ENCODE measurements at places on chromosomes 5 and 9.

DNA sequence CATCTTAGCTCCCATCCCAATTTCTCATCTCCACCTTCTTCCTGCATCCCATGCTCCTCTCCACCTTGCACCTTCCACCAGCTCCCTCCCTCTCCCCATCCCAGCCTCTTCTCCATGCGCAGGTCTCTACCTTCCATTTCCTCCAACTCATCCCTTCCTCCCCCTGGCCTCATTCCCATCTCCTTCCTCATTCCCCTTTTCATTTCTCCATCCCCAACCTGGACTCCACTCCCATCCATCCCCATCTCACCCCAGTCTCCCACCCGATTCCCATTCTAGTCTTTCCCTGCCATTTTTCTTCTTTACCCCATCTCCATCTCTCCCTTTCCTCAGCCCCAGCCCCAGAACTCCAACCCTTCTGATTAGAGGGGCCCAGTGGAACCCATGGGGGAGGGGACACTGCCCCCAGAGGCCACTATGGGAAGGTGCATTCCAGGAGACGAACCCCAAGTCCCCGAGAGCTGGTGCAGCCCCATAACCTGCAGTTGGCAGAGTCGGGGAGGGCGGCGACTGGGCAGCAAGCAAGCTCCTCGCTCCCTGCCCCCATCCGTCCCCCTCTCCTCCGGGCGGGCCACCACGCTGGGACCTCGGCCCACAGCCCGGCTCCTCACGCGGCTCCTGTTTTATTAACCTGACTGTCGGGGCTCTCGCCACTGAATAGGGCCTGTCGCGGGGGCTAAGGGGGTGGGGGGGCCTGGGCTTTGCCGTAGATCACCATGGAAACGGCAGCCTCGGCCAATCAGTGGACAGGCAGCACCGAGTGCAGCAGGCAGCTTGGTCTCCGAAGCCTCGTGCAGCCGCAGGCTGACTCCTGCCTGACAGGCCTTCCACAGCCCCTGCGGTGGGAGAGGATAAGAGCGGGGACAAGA is 66.7 kb downstream of the PCDH1 start:
- peak; percentile 40 for DNase-seq

DNA sequence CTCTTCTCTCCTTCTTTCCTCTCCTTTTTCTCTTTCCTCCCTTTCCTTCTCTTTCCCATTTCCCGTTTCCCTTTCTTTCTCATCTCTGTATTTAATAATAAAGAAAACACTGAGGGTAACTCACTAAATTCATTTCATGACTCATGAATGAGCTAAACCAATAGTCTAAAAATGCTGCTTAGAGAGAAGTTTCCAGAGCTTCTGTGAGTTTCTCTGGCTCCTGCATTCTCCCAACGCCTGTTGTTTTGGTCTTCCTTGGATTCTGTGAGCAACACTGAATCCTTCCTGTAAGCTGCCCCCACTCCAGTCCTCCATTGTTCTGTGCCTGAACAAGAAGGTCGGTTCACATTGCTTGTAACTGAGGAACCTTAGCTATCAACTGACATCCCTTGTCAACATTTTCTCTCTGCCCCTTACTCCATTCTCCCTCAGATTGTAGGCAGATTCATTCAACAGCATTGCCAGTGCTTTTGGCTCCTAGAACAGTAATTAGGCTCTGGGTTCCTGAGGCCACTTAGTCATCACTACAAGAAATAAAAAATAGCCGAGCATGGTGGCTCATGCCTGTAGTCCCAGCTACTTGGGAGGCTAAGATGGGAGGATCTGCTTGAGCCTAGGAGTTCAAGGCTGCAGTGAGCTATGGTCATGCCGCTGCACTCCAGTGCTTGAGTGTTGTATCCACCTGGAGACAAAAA is 237.7 kb upstream of the KLF4 start:
- no peak for DNase-seq

GRCh38 chr9:137028263-137029057 is 423 bp upstream of the ABCA2 start:
- peak; percentile 64 for DNase-seq

DNA sequence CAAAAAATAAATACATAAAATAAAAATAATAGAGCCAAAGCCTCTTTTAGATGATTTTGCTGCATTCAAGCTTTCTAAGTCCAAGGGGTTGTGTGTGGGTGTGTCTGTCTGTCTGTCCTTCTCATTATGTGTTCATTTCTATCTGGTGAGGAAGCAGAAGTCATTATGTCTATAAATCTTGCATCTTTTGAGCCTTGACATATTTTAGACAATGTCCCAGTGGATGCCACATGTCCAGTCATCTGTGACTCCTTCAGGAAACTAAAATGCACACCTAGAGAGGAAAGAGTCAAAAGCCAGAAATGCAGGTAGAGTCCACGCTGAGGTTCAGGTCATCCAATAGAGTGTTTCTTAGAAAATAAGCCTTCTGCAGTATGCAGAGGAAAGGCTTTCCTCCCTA is 80.9 kb downstream of the GALNT10 start:
- no peak for DNase-seq

- no peak for DNase-seq
These were observed 1218.7 kb downstream of the EFNA5 start for GRCh38 chr5:106451998-106452397.

- no peak for DNase-seq
These were observed 29.3 kb upstream of the ANKH start for GRCh38 chr5:14900693-14901461.

GRCh38 chr5:178207183-178207916 is 3.0 kb downstream of the HNRNPAB start:
- DNase-seq, result peak; percentile 59

- DNase-seq, result no peak
These were observed 234.6 kb downstream of the ZNF608 start for GRCh38 chr5:124511791-124512190.

DNA sequence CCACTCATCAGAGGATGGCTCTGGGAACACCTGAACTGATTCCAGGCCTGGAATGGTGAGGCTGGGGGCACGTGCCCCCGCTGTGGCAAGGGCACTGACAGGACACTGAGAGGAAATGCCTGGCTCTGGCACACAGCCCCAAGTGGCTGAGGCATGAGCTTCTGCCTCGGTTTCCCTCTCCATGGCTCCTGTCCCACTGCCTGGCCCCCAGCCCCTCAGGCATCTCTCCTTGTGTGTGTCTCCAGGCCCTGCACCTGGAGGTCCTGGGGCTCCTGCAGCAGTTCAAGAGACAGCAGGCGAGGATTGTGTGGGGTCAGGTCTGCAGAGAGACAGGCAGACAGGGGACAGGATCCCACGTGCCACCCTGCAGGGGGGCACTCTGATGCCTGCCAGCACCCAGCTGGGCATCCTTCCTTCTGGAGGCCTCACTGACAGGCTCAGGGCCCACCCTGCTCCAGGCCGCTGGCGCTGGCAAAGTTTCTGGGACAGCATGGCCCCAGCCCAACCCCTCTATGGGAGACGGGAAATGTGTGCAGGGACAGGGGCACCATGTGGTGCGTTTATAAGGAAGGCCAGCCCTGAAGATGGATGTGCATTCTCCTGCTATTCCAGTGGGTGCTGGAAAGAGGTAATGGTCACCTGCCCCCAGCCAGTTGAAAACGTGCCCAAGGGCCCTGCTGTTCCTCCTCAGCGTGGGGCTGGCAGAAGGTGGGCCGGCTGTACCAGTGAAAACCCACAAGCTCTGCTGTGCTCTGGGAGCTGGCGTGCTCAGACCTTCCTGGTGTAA is 66.0 kb downstream of the RASGEF1C start:
- DNase-seq, result no peak

All from hematopoietic multipotent progenitor cell treated with erythropoietin and hydrocortisone succinate and interleukin-3 and kit ligand, for 8 days (in vitro differentiated cells).